Activated CD4-positive, alpha-beta T cell treated with anti-CD3 and anti-CD28 coated beads for 24 hours (primary cell): ENCODE measurements at places on chromosomes 2 and 18.

- no peak for DNase-seq
These were observed 82.6 kb downstream of the MTA3 start for GRCh38 chr2:42651057-42651456.

DNA sequence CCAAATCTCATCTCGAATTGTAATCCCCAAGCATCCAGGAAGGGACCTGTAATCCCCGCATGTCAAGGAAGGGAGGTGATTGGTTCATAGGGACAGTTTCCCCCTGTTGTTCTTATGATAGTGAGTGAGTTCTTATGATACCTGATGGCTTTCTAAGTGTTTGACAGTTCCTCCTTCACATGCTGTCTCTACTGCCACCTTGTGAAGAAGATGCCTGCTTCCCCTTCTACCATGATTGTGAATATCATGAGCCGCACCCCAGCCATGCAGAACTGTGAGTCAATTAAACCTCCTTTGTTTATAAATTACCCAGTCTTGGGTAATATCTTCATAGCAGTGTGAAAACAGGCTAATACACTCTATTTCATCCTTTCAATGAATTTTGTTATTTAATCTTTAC is 446.7 kb downstream of the RNF144A start:
- DNase-seq: no peak

DNA sequence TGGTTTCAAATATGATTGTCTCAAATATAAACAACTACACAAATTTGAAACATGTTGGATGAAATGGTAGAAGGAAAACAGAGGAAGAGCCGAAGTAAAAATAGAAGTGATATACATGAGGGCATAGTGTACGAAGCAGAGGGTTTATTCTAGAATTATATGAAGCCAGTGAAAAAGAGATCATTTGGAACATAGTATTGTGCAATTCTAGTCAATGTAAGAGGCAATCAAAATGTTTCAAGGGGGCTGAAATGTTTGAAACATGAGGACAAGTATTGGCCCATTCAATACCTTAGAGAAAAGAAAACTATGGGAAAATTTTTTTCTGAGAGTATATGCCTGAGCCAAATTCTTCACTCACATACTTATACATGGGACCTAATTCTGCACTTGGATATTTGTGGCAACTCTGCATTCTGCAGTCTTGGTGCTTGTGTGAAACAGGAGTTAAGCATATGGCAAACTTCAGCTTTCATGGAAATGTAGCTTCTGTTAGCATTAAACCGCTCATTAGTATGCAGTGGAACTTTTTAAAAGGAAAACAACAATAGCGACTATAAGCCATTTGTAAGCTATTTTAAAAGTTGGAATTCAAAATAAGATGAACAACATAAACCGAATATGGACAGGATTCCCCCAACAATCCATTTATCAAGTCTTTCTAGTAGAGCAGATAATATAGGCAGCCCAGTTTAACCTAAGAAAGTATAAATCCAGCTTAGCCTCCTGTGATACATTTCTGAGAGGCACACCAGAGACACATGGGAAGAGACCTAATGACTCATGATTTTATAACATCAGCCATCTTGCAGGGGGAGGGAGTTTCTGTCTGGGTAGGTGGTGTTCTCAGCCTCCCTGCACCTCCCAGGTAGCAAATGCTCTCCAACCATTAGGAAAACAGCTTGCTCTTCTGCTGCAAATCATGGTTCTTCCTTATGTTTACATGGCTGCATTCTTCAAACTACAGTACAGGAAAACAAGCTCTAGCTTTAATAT is 197.8 kb downstream of the PAX3 start:
- DNase-seq: no peak

DNA sequence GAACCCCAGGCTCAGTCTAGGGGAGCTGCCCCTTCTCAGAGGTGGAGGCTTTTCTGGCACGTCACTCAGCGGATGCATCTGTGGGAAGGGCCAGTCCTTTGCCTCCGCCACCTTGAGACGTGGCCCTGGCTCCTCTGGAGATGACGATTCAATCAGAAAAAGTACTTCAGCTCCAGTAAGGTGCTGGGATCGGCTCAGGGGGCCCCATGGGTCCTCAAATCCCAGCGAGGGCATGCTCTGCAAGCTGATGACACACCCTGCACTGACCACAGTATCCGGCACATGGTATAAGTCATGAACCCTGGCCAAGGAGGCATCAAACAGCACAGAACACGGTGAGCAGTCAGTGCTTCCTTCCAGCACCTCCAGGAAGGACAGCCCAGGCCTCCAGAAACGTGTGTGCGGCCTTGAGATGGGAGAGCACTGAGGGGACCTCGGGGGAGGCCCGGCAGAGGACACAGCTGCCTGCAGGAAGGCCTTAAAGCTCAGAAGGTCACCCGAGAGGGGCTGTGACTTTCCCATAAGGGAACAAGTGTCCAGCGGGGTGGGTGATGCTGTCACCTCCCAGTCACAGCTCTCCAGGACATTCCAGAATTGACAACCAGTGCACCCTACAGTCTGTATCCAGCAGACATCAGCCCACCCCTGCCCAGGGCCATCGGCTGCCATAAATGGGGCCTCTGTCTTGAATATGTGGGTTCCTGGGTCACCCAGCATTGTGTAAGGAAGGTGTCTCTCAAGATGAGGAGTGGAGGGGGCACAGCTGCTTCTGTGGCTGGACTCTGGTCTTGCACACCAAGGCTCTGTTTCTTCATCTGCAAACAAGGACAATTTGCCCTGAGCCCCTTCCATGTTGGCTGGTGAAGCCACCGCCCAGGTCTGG is 205.8 kb downstream of the NDUFA10 start:
- no peak for DNase-seq

- no peak for DNase-seq
These were observed 1783.2 kb upstream of the CELF4 start for GRCh38 chr18:39348757-39349156.

DNA sequence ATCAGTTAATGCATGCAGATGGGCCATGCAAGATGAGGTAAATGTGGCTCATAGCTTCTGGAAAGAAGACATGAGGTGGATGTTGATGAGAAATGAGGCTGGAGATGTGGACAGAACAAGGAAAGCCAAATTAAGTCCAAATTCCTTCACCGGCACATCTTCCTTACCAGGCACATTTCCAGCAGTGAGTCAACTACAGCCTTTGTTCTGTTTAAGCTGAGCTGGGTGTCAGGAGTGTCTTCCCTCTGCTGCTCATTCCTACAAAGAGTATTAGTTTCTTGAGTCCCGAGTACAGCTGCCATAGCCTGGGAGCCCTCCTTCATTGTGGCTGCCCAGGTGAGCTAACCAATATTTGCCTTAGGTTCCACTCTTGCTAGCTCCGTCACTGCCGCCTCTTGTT is 945.0 kb downstream of the SLC4A3 start:
- DNase-seq: no peak

- no peak for DNase-seq
These were observed 213.8 kb downstream of the DSC3 start for GRCh38 chr18:30828700-30829099.

- no peak for DNase-seq
These were observed 56.2 kb downstream of the ETAA1 start for GRCh38 chr2:67453310-67453709.

GRCh38 chr2:589281-590130 is 87.7 kb downstream of the TMEM18 start:
- DNase-seq: no peak

DNA sequence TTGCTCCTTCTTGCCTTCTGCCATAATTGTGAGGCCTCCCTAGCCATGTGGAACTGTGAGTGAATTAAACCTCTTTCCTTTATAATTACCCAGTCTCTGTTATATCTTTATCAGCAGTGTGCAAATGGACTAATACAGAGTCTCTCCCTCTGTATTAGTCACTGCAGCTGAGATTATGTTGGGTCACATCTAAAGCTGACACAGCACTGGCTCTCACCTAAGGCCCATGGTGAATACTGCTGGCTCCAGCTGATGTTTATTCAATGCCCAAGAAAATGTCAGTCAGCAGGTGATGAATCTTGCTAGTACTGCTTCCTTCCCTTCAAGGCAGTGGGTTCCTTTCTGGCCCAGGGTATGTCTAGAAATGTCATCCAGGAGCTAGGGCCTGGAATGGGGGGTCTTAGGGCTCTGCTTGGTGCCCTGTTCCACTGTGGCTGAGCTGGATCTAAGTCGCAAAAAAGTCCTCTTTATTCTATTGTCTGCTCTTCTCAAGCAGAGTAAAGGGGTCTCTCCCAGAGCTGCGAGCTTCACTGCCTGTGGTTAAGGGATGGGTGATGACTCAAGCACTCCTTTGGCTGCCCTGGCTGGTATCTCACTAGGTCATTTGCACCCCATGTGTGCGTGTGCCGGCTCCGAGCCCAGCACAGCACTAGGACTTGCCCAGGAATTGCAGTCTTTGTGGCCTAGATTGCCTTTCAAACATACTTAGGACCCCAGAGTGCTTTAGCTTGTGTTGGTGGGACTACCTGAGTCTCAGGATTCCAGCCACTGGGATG is 29.9 kb downstream of the PPP1R1C start:
- DNase-seq: no peak

- peak; percentile 27 for DNase-seq
These were observed at the start of gene SIX3 for GRCh38 chr2:44941551-44942234. SIX3 (plus strand) TSS chr2:44941702; CDS start chr2:44942105, 403 bp downstream.

- no peak for DNase-seq
These were observed 57.6 kb upstream of the PARD3B start for GRCh38 chr2:204487447-204488229.

DNA sequence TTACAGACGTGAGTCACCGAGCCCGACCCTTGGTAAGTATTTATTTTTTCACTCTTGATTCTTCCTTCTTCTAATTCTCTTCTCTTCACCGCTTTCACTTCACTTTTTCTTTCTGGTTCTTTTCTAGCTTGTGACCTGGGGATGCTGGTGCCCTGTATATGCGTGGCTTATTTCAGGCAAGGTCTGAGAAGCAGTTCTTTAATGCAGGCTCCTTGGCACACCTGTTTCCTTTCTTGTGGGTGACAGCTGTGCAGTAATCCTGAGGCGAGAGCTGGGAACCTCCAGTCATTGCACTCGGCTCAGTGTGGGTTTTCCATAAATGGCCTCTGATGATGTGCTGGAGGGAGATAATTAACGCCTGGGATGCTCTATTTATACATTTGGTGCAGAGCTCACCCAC is 193.8 kb downstream of the TSN start:
- no peak for DNase-seq

DNA sequence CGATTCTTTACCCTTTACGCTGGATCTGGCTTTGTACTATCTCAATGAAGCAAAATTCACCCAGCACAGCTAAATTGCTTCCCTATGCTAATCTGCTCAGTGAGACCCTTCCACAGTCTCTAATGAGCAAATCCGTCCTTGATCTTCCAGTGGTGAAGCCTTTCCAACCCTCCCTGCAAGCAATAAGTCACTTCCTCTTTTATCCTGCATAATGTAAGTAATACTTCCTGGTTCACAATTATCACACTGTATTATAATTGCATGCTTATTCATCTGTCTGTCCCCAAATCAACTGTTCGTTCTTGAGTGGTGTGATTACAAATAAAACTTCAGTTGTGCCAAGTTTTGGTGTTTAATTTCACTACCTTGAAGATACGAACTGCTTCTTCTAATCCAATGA is 404.0 kb downstream of the ADCYAP1 start:
- no peak for DNase-seq

GRCh38 chr18:58882686-58883085 is 18.0 kb downstream of the ZNF532 start:
- DNase-seq: no peak

DNA sequence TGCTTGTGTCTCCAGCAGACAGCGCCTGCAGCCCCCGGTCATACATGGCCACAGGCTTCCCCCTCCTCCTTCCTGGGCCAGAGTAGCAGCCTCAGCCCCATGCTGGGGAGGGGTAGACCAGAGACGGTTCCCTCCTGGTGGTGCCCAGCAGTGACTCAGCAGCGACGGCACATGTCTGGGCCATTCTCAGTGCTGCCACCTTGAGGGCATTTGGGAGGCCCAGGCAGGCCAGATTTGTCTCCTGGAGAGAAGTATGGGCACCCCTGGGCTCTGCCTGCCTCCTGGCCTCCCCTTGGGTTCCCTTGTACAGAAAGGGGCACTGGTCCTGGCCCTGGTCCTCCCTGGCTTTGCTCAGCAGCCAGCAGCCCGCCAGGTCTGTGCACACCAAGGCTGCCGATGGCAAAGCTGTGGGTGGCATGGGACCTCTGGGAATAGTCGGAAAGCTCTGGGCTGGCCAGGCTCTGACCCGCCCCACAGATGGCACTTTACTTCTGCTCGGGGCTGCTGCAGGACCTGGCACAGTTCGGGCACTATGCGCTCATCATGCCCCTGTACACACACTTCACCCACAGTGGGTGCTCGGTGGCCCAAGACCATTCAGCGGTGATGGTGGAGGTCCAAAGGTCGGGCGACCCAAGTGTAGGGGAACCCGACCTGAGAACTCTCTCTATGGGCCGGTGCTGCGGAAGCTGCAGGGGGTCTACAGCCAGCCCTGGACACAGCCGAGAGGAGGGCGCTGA is 11.4 kb upstream of the ALPI start:
- DNase-seq: peak; percentile 63

- no peak for DNase-seq
These were observed 43.2 kb upstream of the GPR75 start for GRCh38 chr2:53903011-53903410.

- no peak for DNase-seq
These were observed 125.5 kb downstream of the MC4R start for GRCh38 chr18:60247103-60247502.

DNA sequence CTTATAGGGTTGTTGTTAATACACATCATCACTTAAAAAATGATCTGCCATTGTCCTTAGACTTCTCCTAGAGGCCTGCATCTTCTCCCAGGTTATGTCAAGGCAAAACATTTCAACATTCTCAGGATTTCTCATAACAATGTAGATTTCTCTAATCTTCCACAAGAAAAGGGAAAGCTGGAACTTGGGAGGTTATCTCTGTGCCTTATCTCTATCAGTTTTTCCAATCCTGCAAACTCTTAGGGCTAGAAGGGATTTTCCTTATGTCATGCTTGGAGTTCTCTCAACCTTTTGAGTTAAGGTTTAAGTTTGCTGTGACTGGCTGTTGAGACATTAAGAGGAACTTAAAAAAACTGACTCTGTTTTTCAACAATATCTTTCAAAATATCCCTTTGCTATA is 300.6 kb upstream of the TFPI start:
- DNase-seq: no peak

DNA sequence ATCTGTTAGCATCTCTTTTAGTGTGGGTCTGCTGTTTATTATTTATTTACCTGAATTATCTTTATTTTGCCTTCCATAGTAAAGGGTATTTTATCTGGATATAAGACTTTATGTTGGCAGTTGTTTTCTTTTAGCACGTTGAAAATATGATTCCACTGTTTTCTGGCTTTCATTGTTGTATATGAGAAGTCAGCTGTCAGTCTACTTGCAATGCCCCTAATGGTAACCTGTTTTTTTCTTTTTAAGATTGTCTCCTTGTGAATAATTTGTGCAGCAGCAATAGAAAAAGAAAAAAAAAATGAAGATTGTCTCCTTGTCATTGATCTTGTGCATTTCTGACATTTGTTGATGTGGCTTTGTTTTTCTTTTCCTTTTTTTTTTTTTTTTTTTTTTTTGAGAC is 27.2 kb downstream of the SNED1 start:
- no peak for DNase-seq

DNA sequence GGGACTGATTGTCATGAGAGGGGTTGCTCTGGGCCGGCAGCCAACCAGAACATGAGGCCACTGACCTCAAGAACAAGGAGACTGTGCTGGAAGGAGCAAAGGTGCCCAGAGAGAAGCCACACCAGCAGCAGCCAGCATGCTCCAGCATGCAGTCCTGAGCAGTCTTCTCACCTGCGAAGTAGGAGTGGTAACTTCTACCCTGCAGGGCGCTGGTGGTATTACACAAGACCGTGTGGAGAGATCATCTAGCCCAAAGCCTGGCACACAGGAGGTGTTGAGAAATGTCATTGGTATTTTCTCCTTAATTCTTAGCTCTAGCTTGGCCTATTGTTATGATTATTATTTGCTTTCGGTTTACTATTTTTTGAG is 132.7 kb downstream of the TSN start:
- peak; percentile 17 for DNase-seq
